ENCODE measurements at places on chromosomes 4 and X.
A peak's percentile ranks its signal among the peaks of the same experiment; 100 is the strongest.

- DNase-seq: no peak
Measured at GRCh38 chr4:110248831-110249253, 50.4 kb upstream of the ELOVL6 start.

GRCh38 chrX:51435101-51435500, 61.3 kb downstream of the NUDT11 start:
- DNase-seq: no peak

GRCh38 chr4:156378033-156378665, 424.5 kb upstream of the CTSO start:
- DNase-seq: no peak

DNA sequence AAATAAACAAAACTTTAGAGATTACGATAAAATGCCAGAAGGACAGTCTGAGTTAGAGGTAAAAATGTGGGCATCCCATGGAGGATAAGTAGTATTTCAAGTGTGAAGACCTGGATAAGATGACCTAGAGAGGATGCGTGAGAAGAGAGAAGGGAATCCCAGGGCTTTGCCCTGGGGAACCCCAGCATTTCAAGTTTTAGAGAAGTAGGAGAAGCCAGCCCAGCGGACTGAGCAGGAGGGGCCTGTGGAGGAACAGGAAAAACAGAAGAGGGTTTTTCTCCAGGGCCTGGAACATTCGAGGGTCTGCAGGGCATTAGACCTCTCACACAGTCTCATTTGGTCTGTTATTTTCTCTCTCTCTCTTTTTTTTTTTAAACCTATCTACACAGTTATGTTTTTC, 2.9 kb upstream of the CFP start:
- no peak for DNase-seq

DNA sequence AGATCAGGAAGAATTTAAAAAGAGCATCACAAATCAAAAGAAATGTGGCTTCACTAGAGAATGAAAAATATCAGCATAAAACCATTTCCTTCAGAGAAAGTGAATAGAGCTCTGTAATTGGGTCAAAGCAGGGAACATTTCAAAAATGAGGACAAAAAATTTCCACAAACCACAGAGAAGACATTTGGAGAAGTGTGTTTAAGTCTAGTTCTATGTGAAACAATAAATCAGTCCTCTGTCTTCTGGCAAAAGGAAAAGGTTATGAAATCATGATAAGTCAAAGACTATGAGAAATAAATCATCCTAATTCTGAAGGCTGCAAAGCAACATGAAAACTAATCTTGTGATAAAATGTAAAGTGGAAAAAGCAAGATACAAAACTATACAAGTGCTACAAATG, 27.9 kb downstream of the SMPX start:
- DNase-seq: no peak

DNA sequence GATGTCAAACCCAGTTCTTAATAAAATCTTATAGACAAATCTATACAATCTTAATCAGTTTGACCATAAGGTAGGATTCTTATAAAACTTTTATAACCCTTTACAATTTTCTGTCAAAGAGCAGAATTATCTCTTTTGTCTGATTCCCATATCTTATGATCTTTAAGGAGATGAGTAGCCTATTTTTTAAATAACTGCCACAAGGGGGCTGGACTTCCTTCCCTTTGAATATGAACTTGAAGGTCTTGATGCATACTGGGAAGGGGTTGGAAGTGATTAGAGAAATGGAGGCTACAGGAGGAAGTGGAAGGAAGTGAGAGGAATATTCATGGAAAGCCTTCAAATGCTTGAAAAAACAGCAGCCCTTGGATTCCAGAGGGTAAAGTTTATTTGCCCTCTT, 111.1 kb downstream of the APOOL start:
- DNase-seq: no peak

DNA sequence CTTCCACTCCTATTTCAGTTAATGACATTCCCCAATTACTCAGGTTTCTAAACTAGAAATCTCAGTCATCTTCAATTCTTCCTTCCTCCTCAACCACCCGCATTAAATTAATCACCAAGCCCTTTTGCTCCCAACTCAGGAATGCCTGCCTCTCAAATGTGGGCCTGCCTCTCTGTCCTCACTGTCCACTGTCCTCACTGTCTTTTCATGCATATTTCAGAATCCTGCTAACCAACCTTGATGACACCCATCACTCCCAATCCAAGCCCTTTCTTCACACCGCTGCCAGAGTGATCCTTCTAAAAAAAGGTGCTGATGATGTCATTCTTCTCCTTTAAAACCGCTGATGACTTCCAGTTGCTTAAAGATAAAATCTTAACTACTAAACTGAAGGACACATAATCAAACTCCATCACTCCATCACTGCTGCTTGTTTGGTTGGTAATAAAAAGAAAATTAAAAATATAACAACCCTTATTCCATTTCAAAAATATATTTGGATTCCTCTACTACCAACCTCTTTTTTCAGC, 5.1 kb upstream of the APBB2 start:
- DNase-seq: no peak

- no peak for DNase-seq
Measured at GRCh38 chr4:82510216-82510615, 51.6 kb downstream of the TMEM150C start.

DNA sequence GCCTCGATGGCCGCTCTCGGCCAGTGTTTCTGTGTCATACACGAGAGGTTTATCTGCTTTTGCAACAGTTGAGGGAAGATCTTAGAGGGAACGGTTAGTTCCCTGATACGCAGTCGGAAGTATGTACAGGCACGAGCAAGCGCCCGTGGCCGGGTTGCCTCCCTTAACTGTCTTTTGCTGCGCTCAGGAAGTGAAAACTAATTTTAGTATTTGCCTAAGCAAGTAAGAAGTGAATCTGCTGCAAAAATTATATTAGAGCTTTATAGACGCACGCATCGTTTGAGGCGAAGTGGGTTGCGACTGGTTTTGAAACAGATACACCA, 695 bp downstream of the MTM1 start:
- DNase-seq: no peak

- DNase-seq: no peak
Measured at GRCh38 chr4:169975838-169976796, 50.1 kb downstream of the MFAP3L start.

GRCh38 chr4:158861281-158861680, 92.5 kb downstream of the FNIP2 start:
- no peak for DNase-seq

GRCh38 chr4:83152746-83153145, 38.2 kb upstream of the PLAC8 start:
- no peak for DNase-seq

DNA sequence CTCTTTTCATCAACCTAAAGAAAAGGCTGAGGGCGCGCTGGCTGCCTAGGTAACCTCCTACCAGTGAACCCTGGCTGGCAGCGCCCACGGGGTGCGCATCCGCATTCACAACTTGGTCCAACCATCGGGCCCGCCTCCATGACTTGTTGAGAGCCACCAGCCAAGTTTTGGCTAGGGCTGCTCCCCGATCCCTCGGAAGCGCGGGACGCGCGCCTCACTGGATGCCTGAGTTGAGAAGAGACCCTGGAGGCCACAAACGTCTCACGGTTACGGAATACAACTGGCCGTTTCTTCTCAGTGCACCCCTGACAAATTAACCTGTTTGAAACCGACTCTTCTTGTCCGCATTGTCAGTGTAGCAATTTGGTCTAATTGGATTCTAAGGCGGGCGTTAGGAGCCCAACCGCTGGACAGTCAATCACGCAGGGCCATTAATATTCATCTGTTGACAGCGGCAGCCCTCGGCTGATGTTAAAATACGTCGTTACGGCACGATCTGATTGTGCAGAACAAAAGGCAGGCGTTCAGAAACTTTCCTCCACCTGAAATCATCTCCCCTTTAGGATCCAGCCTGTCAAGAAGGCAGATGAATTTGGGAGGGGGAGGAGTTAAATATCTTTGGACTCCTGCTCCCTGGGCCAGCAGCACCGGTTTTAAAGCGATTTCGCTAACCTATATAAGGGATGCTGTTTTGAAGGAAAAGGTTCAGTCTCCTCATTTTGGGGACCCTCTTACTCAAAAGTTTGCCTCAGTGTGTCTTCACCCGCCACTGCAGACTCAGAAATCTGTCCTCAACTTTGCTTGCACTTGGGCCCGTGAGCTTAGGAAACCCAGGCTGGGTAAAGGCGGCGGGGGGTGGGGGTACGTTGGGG, 1.2 kb downstream of the GPC3 start:
- DNase-seq: no peak

- no peak for DNase-seq
Measured at GRCh38 chr4:189941005-189941450, 356 bp downstream of the FRG1 start.

- peak; percentile 50 for DNase-seq
Measured at GRCh38 chrX:119753639-119754257, 4.6 kb upstream of the SOWAHD start.

Data from T follicular helper cell (primary cell).